ENCODE measurements at places on chromosomes 11 and 22. TPM values are rescaled to one million over a fixed set of nuclear protein-coding genes. Genes with fewer than 3 reads are reported as not detected.

Gene ZNRD2
- total RNA-seq: 26.7 TPM

Gene NXPE1
- not detected for total RNA-seq

Gene CCDC157
- total RNA-seq: 1.3 TPM

Gene LARGE1
- 4.0 TPM for total RNA-seq

Gene NLRP10
- under 0.01 TPM for total RNA-seq

Gene PDE2A
- 369 TPM for total RNA-seq

Gene MOGAT2
- total RNA-seq: 0.09 TPM

Gene TCN2
- total RNA-seq: 13.8 TPM

Data from dermis lymphatic vessel endothelial cell (primary cell).